ENCODE measurements at places on chromosomes 4 and X. TPM values are rescaled to one million over a fixed set of nuclear protein-coding genes. Genes with fewer than 3 reads are reported as not detected.

The RAB33A gene
- 0.93 TPM for polyA plus RNA-seq

The MAOB gene
- polyA plus RNA-seq: 8.8 TPM

The PCDH7 gene
- polyA plus RNA-seq: 35.4 TPM

The CDS1 gene
- 10.3 TPM for polyA plus RNA-seq

The GCNA gene
- 2.4 TPM for polyA plus RNA-seq

GRCh38 chr4:110793890-110794554, 171.1 kb upstream of the PITX2 start:
- no peak for DNase-seq

DNA sequence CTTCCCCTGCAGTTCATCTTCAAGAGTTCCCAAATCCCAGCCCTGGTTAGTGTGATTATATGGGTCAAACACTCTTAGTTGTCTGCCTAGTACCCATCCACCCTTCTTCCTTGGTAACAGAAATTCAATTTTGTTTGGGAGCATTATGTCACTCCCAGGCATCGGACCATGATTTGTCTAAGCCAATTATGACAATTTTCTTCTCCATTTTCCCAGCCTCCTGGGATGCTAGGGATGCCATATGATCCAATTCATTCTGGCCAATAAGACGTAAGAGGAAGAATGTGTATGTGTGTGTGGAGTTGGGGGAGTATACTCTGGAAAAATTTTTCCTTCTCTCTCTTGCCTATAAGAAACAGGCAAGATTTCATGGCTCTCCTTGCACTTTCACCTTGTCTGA, 465.9 kb downstream of the MID1IP1 start:
- DNase-seq: no peak

DNA sequence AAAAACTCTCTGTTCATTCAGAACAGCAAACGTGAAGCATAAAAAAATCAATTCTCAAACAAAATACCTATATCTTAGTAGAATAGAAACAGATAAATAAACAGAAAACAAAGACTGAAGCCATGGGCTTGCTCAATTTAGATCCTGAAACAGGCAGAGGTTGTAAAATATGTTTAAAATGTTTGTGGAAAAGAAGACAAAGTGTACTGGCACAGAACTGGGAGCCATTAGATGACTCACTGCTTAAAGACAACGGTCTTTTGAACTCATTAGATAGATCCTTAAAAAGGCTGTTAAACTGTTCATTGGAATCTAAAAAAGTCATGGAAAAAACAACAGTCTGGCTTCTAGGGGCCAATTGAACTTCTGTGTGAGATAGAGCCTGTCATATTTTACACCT, 247.0 kb upstream of the NDST4 start:
- no peak for DNase-seq

DNA sequence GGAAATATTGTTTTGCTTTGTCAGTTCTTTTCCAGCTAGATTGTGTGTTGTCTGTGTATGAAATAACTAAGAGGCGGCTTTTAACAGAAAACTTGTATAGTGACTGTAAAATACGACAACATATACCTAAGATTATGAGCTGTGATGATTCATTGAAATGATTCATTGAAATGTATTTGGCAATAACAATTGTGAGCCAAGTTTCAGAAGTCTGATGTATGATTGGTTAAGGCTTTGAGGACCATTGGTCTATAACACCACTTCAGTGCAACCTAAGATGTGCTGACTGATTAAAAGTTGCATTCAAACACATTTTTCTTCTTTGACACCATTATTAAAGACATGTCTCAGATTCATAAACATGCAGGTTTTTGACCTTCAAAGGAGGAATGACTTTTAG, 76.6 kb downstream of the PTPN13 start:
- no peak for DNase-seq

DNA sequence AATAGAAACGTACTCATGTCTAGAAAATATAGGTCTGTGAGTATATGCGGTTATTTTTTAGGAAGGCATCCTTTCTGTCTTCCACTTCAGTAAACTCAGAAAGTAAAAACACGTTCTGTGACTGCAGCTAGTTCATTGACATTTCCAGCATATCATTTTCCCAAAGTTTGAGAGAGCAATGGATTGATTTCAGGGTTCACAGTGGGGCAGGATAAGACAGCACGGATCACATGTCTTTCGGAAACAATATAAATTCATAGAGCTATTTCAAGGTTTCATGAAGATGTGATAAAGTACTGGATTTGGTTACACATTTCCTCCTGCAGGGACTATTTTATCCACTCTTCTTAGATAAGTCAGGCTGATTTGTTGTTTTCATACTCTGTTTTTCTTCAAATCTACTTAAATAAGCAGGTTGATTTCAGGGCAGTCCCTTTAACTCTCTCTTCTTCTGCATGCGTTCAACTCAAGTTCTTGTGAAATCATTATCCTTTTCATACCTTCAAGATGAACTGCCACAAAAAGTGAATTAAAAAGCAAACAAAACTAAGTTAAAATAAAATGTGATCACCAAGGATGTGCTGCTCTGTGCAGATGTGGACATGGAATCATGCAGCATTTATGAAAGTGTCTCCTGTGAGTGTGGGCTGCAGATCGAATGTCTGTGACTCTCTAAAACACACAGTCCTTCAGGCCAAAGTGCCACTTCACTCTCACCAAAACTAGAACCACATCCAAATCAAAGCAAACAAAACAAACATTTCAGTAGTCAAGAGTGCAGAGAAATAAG, 187.7 kb downstream of the UNC5C start:
- DNase-seq: no peak

DNA sequence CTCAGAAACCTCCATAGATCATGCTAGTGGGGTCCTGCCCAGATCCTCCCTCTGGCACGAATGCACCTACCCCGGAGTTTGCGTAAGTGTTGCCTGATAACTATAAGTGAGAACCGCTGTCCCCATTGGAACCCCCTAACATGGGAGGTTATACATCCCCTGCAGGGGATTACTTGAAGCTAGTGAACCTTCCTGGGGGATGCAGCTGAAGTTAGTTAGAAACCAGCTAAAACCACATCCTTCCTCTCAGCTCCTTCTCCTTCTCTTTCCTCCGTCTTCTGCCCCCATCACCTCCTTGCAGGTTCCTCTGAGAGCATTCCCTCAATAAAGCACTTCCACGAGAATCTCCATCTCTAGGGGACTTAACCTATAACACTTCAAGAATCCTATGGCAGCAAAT, 95.0 kb downstream of the ZNF827 start:
- DNase-seq: no peak

DNA sequence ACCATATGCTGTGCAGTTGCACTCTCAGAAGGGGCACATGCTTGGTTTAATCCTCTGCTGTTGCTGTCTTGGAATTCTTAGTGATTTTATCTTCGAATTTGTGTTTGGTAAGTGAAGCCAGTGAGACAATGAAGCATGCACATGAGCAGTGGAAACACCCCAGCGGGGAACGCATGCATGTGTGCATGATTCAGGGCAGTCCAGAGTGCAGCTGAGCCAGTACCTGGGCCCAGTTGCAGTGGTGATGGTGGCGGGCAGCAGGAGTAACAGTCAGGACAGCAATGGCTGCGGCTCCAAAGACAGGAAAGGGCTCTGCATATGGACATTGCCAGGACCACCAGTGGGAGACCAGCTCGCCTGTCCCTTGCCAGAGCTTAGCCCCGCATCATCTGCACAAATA, 14.3 kb upstream of the TMEM165 start:
- no peak for DNase-seq

DNA sequence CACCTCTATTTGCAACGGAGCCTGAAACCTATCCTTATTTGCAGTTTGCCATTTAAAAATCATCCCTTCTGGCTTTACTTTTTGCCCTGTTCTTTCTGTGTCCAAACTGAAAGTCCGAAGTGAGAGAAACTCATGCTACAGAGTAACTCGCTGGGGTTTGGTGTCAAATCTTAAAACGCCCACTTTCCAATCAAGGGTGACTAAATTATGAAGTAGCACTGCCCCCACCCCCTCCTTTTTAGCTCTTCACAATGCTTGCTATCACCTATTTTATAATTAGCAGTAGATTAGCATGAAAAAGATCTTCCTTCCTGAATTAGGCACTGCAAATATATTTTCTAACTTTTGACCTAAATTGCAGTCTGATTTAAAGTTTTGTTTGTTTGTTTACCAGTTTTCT, 52.5 kb downstream of the VGLL1 start:
- DNase-seq: no peak

- DNase-seq: no peak
Observed at GRCh38 chrX:46257451-46257879, 287.8 kb downstream of the ZNF674 start.

GRCh38 chr4:42278709-42279324, 118.5 kb upstream of the SHISA3 start:
- DNase-seq: no peak

DNA sequence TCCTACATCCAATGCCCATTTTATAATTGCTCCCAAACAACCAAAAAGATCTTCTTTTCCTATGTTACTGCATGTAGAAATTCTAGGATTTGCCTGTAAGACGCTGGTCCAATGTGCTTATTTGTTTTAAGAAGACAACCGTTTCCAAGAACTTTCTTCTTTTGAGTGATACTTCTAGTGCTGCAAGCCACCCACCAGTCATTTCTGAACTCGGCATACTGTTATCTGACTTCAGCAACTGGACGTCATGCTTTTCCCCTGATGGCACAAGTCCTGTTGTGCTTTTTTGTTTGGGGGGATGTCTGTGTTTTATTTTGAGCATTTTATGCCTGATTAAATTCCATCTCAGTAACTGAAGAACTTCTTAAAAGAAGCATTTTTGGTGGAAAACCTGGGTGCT, 16.0 kb upstream of the RAP1GDS1 start:
- DNase-seq: no peak

GRCh38 chrX:348461-349117, 30.0 kb upstream of the GTPBP6 start:
- no peak for DNase-seq

DNA sequence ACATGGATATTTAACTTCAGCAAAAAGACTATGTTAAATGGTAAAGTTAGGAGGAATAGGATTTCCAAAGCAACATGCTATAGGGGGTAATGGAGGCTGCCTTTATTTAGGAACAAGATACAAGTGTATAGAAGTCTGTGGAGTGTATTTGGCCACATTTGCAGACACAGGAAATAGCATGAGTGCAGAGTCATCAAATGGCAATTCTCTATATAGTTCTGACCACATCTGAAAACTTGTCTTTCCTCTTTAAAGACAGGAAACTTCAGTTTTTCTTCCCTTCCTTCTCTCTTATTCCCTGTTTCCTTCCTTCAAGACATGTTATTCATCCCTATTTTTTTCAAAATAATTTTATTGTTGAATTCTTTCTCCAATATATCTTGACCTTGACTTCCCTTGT, 119.3 kb upstream of the PITX2 start:
- no peak for DNase-seq

DNA sequence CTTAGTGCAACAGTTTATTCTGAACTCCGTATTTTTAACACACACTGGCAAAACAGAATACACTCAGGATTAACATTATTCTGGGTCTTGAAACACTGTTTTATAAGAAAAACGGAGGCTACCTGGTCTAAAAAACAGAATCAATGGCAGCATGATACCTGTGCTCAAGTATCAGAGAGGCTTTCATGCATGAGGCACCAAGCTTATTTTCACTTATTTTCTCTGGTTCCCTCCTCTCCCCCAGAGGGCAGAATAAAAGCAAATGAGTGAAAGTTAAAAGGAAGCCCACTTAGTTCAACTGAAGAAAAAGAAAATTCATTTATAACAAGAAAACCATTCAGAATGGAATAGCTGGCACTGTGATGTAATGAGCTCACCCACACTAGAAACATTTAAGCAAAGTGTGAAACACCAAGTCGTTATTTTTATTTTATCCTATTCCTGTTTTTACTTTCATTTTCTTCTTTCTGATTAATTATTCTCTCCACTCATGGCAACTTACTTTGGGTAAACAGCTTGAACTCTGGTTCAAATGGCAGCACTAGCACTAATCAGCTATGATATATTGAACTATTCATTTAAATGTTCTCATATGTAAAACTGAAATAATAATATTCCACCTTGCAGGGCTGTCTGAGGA, 211.8 kb downstream of the PPP3CA start:
- no peak for DNase-seq

Measured in left lung (tissue), 14 donors.